Thoracic aorta (tissue), 2 donors: ENCODE measurements at places on chromosomes 3 and 15.

DNA sequence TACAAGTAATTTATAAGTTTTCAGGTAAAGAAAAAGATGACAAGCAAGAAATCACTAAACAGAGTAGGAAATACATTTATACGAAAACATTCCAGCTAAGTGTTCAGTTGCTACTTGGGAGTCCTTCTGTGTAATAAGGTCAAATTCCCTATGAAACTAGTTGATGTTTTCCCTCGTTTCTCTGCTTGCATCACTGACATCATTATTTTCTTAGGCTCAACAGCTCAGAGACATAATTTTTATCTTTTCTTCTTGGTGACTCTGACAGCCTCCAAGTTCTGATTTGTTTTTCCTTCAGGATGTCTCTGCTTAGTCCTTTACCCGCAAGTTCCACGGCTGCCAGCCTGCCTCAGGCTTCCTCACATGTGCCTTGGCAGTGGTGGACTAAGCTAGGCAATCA is 173.6 kb downstream of the P3H2 start:
- DNase-seq = no peak

- no peak for DNase-seq
Observed at GRCh38 chr3:136380530-136380929, 130.4 kb downstream of the PCCB start.

DNA sequence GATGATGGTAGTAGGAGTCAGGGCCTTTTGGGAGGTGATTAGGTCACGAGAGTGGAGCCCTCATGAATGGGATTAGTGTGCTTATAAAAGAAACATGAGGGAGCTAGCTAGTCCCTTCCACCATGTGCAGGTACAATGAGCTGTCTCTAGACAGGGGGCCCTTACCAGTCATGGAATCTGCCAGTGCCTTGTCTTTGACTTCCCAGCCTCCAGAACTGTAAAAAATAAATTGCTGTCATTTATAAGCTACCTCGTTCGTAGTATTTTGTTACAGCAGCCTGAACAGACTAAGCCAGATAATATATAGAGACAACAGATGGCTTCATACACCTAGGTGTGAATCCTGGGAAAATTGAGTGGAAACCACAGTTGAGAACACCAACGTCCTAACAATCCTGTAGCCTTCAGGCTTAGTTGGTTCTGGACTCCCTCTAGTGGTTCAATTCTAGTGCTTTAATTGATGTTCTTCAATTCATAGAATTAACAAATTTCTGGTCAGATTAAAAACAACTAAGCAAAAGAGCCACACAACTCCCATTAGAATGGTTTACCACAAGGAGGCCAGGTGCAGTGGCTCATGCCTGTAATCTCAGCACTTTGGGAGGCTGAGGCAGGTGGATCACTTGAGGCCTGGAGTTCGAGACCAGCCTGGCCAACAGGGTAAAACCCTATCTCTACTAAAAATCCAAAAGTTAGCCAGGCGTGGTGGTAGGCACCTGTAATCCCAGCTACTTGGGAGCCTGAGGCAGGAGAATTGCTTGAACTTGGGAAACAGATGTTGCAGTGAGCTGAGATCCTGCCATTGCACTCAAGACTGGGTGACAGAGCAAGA is 21.3 kb upstream of the GATM start:
- no peak for DNase-seq

DNA sequence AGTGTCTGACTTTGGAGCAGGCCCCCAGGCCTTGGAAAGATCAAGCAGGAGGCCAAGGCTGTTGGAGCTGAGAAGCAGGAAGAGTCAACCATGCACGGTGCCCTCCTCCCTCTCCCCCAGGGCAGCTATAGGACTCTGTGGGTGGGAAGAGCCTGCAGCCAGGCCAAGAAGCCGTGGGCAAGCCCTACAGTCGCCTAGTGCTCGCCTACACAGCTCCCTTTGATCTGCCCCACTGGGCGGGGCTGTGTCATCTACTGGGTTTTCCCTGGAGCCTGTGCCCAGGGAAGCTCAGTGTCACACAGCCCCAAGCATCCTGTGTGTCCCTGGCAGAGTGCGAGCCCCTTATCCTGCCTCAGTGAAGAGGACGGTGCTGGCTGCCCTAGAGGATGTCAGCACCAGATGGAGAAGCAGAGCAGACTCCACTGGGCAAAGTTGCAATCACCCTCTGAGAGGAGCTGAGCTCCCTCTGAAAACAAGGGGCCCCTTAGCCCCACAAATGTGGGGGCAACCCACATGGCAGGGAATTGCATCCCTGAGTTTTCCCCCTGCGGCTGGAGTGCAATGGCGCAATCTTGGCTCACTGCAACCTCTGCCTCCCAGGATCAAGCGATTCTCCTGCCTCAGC is 72.2 kb downstream of the KLF13 start:
- DNase-seq = no peak
